MV-4-11 (cell line): ENCODE measurements at places on chromosomes 1 and 21.

DNA sequence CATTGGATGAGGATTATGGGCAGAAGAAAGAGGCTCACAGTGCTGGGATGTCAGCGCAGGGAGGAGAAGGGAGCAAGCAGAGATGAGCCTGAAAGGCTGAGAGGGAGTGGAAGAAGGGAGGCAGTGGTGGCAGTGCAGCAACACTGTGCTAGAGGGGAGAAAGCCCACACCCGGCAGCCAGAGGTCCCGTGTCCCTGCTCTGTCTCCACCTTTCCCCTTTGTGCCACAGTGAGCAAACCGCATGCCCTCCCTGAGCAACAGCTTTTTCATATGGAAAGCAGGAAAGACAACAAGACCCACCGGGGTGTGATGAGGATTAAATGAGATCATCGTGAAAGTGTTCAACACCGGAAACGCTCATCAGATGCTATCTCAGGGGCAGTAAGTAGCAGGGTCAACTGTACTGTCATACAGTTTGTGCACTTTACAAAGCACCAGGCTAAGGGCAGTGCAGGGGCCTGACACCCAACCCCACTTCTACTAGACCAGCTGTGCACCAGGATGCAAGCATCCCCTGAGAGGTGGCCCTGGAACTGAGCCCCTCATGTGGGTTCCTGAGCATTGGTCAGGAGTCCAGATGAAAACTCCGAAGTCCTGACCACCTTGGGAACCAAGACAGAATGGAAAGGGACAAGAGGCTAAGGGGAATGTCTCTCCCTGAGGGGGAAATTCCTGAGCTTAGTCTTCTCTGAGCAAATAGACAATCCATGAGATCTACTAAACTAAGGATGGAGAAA lies 9.1 kb downstream of the NHLH1 start:
- DNase-seq = peak; percentile 49

DNA sequence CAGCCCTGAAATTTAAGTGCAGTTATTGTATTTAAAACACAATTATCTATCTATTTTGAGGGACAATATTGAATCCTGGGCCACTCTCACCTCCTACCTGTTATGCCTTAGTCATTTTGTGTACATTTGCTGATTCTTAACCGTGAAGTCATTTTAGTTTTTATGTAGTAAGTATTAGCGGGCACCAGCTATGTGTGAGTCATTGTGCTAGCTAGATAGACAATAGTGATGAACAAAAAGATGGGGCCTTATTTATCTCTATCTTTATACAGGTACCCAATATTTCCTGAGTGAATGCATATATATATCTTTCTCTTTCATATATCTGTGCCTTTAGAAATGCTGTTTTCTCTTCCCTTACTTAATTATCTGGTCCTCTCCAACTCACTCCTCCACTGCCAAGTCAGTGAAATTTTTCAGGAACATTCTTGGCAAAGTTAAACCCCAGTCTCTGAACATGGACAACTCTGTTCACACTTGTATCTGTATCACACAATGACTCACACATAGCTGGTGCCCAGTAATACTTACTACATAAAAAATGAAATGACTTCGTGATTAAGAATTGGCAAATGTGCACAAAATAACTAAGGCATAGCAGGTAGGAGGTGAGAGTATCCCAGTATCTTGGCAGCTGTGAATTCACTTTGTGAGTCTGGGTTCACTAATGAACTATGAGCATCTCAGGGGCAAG lies 166.0 kb upstream of the C8B start:
- no peak for DNase-seq

GRCh38 chr1:171582589-171582988 lies 39.5 kb upstream of the MYOCOS start:
- no peak for DNase-seq

DNA sequence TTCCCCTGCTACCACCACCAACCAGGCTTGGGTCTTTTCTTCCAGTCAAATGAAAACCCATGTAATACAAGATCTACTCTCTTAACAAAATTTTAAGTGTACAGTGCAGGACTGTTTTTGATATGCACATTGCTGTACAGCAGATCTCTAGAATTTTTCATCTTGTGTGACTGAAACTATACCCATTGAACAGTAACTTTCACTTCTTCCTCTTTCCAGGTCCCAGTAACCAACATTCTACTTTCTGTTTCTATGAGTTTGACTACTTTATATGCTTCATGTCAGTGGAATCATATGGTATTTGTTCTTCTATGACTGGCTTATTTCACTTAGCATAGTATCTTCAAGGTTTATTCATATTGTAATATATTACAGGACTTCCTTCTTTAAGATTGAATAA lies 45.3 kb upstream of the PLPPR4 start:
- peak; percentile 60 for DNase-seq
